Stimulated activated CD4-positive, alpha-beta T cell treated with anti-CD3 and anti-CD28 coated beads, Interleukin-1b, Interleukin-23, amount 100 ng/mL, for 1 hour (primary cell): ENCODE measurements at places on chromosomes 12 and 14.

DNA sequence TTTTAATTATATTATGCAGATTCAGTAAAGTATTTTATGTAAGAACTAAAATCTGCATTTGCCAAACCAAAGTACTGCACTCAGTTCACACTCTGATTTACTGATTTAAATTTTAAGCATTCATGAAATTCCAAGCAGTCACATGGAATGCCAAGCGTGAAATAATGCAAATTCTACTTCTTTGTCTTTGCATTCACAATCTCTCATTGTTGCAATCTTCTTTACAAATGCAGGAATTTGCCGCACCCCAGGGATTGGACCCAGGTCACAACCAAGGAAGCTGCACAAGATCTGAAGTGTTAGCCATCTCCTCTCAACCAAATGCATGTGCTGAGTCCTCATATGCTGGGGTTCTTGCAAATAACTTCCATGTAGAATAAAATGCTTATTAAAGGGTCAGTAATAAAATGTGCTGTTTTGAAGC lies 71.9 kb downstream of the TUNAR start:
- no peak for DNase-seq

DNA sequence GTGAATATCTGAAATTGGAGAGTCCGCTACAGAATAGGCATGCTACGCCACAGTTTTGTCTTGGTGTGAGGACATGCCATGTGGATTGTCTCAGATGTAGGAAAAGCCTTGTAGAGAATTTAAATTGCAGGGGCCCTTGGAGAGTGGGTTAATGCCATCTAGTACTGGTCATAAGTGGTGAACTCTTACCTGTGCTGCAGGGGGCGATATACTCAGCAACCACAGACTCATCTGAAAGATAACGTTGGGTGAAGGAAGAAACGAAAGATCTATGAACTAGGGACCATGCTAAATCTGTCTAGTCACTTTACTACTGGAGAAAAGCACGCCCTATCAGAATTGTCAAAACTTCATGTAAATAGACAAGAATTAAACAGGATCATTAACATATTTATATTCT lies 33.7 kb upstream of the A2M start:
- DNase-seq: no peak

DNA sequence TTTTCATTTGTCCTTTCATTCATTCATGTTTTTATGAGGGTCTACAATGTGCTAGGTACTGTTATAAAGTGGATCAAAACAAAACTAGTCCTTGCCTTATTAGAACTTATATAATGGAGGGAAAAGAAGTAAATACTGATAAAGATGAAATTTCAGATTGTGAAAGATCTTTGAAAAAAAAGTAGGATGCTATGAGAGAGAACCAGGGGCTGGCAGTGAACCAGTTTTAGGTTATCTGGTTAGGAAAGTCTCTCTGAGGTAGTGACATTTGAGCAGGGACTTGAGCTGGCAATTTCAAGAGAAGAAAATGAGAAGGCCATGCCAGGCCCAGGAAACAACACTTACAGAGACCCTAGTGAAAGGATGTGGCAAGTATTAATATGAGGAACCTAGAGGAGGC lies 57.3 kb upstream of the E2F7 start:
- DNase-seq: no peak

DNA sequence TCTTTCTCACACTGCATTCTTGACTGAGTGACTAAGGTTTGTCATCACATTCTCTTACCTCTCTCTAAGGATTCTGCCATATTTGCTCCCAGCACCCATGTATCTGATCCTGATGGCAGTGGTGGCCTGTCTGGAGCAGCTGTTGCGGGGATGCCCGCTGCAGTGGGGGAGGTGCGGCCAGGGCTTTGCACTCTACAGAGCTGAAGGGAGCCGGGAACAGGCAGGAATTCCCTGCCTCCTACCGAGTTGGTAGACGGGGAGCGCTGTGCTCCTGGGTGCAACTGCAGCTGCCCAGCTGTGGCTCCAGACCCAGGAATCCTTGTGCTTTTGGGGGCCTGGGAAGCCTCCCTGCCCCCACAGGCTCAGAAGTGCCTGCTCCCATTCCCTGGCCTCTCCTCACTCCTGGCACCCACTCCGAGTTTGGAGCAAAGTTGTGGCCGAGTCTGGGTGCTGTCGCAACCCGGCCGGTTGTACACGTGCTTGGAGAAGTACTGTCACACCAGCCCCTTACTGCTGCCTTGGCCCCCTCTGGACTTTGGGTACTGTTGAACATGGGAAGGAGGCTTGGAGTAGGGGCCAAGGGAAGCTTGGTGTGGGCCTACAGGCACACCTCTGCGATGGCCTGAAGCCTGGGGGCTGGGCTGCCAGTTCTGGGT lies 106.9 kb upstream of the OR4E1 start:
- no peak for DNase-seq

- no peak for DNase-seq
Observed at GRCh38 chr12:111904446-111904975, 62.5 kb downstream of the MAPKAPK5 start.

DNA sequence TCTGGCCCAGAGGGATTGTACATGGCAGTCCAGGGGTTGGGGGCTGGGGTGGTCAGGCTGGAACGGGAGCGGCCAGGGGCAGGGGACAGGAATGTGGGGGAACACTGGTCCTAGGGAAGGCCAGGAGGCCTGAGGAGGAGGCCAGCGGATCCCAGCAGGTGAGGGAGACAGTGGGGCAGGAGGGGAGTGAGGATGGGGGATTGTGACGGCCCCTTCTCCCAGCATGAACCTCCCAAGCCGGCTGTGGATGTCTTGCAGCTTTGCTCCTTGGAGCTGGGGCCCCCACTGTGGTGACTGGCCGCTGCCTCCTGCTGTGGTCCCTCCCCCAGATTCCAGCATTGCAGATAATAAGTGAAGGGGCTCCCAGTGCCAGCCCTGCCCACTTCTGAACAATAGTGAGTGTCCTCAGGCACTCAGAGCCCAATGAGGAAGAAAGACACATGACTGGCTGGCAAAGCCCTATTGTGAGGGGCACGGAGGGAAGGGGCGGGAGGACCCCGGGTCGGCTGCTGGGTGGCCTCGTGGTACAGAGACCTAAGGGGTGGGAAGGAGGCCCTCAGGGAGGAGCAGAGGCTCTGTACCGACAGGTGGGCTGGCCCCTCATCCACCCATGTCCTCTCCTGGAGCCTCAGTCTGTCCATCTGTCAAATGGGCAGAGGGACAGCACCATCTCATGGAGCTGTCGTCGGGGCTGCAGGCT lies 215.0 kb downstream of the KIF26A start:
- no peak for DNase-seq

- DNase-seq: no peak
Observed at GRCh38 chr12:48557919-48558318, 11.9 kb downstream of the LALBA start.

GRCh38 chr14:73142216-73142615 lies 5.9 kb downstream of the PSEN1 start:
- DNase-seq: no peak

DNA sequence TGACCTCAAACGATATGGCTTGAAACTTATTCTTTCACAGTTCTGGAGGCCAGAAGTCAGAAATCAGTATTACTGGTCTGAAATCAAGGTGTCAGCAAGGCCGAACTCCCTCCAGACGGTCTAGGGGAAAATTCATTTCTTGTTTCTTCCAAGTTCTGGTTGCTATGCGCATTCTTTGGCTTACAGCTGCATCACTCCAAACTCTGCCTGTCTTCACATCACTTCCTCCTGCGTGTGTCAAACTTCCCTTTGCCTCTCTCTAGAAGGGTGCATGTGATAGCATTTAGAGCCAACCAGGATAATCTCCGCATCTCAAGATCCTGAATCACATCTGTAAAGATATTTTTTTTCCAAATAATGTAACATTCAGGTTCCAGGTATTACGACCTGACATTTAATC lies 62.8 kb downstream of the DENND5B start:
- no peak for DNase-seq

- no peak for DNase-seq
Observed at GRCh38 chr14:49621114-49621881, 699 bp downstream of the MGAT2 start.

- DNase-seq: no peak
Observed at GRCh38 chr14:50772412-50772811, 58.5 kb downstream of the NIN start.

GRCh38 chr12:1836854-1837421 lies 16.6 kb downstream of the LRTM2 start:
- no peak for DNase-seq

- DNase-seq: no peak
Observed at GRCh38 chr12:38053113-38053512, 263.5 kb upstream of the ALG10B start.

DNA sequence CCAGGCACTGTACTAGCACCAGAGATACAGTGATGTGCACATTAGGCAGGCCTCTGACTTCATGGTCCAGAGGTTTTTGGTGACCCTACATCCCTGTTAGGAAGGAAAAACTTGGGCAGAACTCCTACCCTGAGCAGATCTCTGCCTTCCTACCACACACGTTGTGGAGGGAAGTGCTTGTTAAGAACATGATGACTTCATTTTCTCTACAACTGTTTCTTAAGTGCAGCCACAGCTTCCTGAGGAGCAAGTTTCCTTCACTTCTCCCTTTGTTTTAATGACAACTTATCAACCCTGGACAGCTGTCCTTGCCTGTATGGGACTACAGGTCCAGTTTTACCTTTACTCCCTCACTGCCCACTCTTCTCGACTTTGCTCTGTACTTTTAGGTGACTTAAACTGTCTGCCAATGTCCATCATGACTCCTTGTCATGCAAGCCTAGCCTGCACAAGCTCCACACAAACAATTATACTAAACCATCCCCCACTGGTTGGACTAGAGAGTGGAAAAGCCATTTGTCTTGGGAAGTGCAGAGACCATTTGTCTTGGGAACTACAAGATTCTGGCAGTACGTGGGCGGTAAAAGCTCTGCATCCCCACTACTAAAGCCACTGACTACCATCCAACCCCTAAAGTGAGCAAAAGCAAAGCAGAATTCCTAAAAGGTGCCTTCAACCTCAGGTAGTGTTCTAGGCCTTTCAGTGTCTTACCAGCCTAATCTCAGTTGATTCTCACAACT lies 359.8 kb downstream of the EGLN3 start:
- no peak for DNase-seq

DNA sequence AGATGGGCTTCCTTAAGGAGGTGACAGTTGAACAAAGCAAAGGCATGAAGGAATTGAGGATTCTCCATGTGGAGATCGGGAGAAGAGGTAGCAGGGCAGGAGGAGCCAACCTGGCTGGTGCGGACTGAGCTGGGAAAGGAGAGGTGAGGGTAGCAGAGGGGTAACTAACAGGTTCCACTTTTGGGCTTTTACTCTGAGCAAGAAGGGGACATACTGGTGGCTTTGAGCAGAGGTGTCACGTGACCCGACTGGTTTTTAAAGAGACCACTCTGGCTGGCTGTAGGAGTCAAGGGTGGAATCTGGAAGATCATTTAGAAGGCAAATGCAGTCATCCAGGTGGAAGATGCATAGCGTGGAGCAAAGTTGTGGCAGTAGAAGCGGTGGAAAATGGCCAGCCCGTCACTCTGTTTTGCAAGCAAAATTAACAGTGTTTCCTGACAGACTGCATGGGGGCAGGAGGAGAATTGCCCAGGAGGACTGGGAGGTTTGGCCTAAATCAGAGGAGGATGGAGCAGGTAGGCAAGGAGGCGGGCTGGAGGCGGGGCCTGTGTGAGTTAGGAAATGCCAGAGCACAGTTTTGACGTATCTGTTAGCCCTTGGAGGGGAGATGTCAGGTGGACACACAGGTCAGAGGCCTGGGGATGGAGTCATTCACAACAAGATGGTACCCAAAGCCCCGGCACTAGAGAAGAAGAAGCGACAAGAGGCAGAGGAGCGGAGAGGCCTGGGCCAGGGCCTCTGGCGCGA lies 156.3 kb upstream of the FKBP4 start:
- DNase-seq: no peak

DNA sequence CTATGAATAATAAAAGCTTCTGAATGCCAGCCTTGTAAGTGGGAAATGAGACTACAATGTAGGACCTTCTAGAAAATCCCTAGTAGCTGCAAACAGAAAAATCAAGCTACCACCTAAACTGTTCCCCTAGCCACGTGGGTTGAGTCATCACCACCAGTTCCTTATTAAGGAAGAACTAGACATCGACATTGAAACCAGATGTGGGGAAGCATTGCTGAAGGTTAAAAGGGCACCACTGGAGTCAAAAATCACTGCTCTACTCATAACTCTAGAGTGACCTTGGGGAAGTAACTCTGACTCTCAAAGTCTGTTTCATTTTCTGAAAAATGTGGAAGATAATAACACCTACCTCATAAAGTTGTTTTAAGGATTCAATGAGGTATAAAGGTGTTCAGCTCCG lies 9.4 kb upstream of the CNIH1 start:
- no peak for DNase-seq

DNA sequence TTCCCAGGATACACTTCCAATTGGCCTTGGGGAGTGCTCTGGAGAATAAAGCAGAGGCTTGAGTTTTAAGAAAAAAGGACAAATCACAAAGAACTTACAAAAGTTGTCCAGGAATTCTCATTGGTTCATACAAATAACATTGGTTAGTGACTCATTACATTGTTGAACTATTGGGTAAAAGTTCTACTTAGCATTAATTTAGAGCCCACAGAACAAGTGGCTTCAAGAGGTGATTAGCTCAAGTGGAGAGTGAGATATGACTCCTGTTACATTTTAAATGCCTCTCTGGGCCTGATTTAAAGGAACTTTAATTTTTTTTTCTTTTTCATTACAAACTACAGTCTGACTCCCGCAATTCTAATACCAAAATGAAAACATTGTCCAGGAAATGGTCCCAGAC lies 72.9 kb downstream of the ASCL4 start:
- DNase-seq: no peak

- DNase-seq: no peak
Observed at GRCh38 chr12:131940141-131940547, 9.6 kb upstream of the EP400 start.

DNA sequence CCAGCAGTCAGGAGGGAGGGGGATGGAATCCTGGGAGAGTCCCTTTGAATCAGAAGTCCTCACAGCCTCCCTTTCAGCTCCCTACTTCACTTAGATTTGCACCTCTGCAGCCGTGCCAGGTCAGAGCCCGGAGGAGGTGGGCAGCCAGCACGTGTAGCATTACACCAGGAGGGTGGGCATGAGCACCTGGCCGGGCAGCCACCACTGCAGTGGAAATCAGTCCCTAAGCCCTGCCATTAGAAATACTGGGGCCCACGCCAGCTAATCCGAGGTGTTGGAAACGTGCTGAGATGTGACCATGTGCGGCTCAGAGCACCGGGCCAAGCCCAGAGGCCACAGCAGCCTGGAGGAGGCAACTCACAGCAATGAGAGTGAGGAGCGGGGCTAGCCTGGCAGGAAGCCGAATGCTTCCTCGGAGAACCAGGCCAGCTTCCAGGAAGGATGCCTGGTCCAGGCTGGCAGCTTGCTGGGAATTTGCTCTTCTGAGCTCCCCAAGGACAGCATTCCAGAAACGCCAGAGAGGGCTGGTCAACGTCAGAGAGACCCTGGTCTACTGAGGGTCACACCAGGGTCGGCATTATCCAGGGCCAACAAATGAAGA lies 9.4 kb upstream of the CACNA2D4 start:
- no peak for DNase-seq

GRCh38 chr14:29637411-29637810 lies 290.2 kb downstream of the PRKD1 start:
- no peak for DNase-seq

- no peak for DNase-seq
Observed at GRCh38 chr14:95667249-95667693, 19.0 kb upstream of the TCL1B start.
